ENCODE measurements at places on chromosomes 5 and 9.

DNA sequence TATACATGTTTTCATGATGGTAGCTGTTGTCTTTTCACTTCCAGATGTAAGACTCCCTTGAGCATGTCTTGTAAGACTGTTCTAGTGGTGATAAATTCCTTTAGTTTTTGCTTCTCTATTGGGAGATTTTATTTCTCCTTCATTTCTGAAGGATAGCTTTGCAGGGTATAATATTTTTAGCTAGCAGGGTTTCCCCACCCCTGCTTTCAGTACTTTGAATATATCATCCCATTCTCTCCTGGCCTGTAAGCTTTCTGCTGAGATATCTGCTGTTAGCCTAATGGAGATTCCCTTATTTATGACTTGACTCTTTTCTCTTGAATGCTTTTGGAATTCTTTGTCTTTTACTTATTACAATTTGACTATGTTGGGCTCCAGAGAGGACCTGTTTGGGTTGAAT is 211.0 kb downstream of the GDNF start:
- no peak for DNase-seq

DNA sequence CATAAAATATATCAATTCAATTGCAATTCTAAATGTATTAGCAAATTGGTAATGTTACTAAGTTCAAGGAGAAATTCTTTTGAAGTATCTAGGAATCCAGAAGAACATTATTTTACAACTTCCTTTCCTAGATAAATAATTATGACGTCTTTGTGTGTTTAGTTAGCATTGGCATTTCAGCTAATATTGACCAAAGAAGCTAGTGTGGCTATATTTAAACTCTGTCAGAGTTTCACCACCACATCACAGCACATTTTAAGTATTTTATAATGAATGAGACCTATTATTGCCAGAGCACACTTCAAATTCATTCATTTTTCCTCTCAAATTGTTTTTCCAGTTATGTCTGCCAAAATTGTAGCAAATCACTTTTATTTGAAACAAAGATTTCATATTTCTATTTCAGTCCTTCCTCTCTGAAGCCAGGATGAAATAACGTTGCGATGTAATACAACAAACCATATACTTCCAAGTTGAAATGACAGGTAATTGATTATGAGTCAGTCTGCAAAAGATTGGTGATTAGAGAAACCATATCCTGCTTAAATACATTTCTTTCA is 18.9 kb downstream of the PLK2 start:
- DNase-seq, result no peak

DNA sequence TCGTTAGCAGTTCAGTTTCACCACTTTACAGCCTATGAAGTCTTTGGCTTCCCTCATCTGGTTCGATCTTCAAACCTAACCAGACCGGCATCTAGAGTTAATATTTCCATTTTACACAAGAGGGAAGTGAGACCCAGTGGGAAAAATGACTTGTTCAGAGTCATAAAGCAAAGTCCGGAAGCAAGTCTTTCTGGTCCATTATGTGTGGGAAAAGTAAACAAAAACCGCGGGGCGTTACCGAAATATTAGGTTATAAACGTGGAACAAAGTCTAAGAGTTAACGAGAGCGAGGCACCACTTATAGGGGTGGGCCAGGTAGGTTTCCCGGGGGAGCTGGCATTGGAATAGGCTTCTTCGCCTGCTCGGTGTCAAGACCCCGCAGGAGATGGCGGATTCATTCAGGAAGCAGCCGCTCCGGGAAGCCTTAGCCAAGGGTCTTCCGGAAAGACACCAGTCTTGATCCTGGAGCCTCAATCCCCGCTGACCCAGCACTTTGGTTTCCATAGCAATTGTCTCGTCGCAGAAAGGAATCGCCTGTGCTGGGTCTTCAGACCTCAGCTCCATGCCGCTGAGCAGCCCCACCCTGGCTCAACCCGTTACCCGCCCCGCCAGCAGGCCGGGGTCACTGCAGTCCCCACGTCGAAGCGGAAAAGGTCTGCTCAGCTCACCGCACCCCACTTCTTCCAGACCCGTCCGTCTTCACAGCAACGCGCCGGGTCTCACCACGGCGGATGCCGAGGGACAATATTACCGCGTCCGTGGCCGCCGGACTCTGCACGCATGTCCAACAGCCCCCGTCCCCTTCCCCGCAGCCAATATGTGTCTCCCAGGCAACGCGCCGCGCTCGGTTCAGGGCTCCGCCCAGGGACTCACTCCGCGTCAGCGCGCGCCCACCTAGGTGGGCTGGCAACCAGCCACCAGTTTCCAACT is at the start of gene C5orf52:
Gene C5orf52 (plus strand): TSS at position 872 of the 930 bp plus-strand sequence. CDS start 82 bp downstream, outside the sequence.
- DNase-seq, result no peak

- no peak for DNase-seq
These were observed 249.7 kb upstream of the NREP start for GRCh38 chr5:112006721-112007120.

DNA sequence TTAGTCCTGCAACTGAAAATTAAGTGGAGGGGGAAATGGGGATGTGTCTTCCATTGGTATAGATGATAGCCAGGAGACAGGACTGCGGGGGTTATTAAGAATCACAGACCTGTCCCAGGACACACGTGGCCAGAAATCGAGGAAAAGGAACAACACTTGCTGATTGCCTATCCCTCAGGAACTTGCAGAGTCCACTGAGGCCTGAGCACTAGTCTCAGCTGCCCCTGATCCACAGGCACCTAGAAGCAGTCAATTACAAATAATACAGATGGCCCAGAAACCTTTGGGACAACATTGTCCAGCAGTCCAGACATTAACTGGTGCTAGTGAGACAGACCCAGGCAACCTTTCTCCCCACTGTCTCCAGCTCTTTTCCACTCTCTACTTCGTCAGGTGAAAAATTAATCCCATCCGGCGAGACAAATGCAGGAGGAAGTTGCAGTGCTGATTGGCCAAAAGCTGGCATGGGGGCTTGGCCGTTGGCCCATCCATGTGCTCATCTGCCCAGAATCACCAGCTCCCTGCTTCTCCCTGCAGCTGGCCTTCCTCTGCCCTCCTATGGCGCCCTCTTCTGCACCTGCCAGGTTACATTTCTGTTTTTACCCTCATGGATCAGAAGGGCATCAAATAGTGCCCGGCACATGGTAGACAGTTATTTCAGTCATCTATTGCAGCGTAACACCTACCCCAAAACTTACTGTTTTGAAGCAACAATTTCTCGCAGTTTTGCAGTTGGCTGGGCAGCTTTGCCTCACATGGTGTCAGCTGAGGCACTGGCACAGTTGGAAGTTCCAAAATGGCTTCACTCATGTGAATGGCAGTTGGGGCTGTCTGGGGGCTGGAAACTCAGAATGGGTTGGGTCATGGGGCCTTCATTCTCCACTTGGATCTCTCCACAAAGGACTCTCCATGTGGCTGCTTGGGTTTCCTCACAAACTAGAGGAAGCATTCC is 3.6 kb upstream of the B4GALT1 start:
- DNase-seq, result no peak

DNA sequence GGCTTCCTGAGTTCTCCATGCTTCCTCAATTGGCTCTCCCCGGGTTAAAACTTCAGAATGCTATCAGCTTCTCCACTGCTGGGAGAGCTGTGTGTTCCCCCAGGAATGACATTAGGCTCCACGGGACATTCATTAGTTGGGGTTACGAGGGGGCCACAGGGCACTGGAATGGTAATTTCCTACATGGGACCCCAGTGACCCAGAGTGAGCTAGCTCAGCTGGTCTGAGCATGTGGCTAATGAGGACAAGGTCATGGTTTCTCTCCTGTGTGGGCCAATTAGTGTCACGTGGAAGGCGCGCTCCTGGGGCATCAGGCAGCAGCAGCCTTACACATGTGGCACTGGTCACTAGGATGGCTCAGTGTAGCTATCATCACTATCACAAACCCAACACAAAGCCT is 21.0 kb downstream of the LSM11 start:
- DNase-seq, result no peak

GRCh38 chr5:148970228-148970627 is 92.6 kb downstream of the SH3TC2 start:
- no peak for DNase-seq

DNA sequence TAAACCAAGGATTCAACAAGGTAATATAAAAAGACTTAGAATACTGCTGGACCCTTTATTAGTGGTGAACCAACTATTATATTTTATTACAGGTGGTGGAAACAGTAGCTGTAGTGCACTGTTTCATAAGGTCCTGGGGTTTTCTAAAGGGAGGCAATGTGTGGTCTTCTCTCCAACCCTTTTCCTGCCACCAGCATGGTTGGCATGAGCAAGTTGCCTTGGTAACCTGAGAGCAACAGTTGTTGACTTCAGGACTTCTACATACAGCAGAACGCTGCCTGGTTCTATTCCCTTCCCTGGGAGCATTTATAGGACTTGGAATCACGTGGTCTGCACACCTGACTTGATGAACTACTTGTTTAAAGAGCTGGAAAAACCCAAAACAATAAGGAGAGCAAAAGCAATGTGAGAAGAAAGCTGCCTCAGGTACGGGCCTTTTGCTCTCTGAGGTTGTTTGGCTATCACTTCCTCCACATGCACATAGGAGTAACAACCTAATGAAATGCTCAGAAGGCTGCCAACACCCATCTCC is 81.1 kb upstream of the RAI14 start:
- DNase-seq, result no peak

DNA sequence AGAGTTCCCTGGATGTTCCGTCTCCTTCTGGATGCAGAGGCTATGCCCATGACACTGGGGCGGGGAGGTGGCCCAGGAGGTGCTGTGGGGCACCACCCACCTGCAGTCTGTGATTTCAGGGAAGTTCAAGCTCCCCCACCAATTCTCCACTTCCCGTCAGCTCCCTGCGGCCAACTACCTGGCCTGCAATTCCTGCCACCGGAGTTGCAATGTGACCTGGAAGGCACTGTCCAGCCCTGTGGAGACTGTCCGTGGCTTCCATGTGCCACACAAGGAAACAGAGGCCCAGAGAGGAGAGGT is 16.6 kb downstream of the GFI1B start:
- DNase-seq, result no peak

- no peak for DNase-seq
These were observed 7.2 kb downstream of the GRHPR start for GRCh38 chr9:37429441-37430285.

DNA sequence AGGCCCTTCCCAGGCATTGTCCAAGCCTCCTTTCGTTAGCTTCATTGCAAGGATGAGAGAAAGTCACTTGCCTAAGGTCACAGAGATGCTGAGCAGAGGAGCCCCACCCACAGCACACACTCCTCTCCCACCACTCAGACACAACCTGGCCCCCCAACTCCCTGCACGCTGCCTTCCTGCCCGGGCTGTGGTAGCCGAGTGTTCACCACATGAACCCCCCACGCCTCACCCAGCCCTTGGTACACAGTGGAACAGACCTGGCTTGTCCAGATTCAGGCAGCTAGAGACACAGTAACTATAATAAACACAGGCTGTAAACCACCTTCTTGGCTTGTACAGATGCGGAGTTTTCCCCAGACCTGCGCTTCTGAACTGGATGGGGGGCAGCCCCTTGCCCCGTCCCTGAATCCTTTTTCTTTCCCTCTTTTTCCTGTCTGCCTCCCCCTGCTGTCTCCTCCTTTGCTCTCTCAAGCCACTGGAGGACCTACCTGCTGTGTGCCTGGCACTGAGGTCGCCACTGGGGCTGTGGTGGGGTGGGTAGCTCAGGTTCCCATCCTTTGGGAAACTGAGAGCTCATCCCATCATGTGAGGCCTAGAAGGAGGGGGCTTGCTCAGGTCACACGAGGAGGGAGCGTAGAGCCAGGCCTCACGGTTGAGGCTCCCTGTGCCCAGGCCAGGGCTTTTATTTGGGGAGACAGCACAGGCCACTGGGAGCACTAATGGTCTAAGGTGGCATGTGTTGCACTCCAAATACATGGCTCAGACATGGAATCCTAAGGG is 55.7 kb upstream of the SYNPO start:
- no peak for DNase-seq

DNA sequence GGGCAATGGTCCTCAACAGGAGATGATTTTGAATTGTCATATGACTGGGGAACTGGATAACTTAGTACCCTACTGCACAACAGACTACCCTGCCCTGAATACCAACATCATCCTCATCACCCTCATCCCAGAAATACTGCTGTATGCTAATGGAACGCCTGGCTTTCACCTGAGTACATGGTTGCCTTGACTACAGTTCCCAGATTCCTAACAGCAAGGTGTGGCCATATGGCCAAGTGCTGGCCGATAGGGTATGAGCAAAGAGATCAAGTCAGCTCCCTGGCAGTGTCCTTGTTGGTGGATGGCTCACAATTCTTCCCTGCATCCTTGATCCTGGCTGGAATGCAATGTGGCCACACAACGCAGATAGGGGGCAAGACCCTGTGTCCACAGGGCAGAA is 31.2 kb upstream of the IRX2 start:
- DNase-seq, result no peak

- no peak for DNase-seq
These were observed 25.0 kb upstream of the FREM1 start for GRCh38 chr9:14935106-14935751.

DNA sequence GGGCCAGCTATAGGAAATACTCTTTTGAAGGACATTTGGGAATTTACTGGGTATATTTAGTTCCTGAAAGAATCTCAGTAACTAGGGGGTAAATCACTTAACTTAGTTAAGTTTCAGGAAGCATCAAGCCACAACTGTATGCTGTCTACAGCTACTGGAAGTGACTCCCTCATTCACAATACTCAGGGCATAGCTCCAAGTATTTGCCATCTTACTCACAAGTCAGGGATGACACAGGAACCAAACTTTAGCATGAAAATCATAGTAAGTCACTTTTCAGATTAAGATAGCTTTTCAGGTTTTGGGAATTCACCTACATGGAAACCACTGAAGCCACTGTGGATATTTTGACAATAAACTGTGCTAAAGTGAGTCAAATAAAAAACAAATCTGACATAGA is 242.4 kb upstream of the ATP10B start:
- DNase-seq, result no peak

DNA sequence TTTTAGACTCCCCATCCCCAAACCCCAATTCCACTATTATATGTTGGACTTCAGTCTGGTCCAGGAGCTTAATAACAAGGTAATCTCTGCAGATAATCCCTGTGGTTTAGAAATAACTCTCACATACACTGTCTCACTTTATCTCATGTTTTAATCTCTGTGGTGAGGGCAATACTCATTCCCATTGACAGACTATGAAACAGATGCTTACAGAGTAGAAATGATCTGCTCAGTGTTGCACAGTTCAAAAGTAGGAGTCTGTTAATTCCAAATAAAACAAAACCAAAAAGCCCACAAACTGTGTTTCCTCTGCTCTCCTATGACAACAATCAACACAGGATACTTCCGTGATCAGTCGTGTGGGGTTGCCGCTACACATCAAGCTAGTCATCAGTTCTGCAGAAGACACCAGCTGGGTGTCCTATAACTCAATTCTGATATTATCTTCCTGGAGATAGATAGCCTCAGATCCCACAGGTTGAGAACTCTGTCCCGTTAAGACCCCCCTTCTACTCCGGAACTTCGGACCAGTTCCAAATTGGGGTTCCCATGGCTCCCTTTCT is 26.3 kb upstream of the FANCC start:
- DNase-seq, result no peak

DNA sequence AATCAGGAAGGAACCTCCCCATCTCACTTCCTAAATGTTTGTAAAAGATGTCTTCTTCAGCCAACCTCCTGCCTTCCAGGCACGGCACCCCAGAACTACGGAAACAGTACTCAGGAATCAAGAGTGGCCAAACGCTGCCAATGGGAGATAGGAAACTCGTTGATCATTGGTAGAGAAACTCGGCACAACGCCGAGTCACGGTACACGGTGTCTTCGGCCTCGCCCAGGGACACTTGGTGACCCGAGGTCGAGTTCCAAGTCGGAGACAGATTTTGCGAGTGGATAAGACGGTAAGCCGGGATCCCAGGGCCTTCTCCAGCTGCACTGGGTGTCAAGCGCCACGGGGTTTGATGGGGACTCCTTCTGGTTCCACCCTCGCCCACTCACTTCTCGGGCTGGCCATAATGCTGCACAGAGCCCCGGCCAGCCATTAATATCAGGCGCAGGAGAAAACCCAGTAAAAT is 343 bp downstream of the KIAA0825 start:
- no peak for DNase-seq
